ENCODE measurements at places on chromosomes 3 and 15.

- DNase-seq: no peak
Measured at GRCh38 chr3:63679186-63679585, 26.7 kb downstream of the SNTN start.

DNA sequence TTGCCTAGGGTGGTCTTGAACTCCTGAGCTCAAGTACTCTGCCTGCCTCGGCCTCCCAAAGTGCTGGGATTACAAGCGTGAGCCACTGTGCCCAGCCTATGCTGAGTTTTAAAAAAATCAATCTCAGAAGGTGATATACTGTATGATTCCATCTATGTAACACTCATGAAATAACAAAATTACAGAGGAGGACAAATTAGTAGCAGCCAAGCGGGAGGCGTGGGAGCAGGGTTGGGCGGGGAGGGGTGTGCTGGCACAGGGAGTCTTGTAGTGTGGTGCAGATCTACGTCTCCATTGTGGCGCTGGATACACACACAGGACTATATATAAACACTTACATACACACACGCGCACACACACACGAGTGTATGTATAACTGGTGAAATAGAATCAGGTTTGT, 80.6 kb upstream of the LINGO1 start:
- no peak for DNase-seq

DNA sequence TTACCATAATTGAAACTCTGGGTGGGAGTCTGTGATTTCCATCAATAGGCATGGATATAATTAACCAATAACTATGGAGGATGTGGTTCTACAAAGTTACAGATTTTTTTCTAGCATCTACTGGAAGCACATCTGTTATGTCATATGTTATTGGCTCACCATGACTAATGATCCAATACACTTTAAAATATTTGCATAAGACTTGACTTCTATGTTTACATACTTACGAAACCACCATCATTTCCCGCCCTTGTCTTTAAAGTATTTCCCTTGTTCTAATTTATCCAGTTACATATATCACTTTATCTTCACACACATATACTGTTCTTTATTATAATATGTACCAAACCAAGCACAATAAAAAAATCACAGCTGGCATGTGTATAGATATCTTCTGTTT, 380.3 kb upstream of the CBLB start:
- no peak for DNase-seq

GRCh38 chr15:30072630-30073029, 10.1 kb upstream of the GOLGA8J start:
- no peak for DNase-seq

- DNase-seq: peak; percentile 32
Measured at GRCh38 chr3:197811343-197811742, 20.3 kb downstream of the LRCH3 start.

DNA sequence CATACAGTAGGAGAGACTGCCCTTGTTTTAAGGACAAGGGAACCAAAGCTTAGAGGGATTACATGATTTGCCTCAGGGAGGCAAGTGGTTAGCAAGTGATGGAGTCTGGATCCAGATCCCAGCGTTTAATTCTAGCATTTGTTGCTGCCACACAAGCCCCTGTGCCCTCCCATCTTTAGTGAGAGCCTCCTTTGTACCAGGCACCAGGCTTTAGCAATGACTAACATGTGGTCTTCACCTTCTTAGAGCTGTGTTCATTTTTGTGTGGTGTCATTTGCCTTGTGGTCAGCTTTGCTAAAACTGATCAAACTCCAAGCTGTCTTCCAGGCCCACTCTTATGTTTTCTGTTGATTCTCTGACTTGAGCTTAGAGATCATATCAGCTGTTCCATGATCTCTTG, 290.5 kb downstream of the RPLP1 start:
- DNase-seq: no peak

- DNase-seq: peak; percentile 52
Measured at GRCh38 chr3:147816752-147817151, 407.6 kb downstream of the ZIC1 start.

DNA sequence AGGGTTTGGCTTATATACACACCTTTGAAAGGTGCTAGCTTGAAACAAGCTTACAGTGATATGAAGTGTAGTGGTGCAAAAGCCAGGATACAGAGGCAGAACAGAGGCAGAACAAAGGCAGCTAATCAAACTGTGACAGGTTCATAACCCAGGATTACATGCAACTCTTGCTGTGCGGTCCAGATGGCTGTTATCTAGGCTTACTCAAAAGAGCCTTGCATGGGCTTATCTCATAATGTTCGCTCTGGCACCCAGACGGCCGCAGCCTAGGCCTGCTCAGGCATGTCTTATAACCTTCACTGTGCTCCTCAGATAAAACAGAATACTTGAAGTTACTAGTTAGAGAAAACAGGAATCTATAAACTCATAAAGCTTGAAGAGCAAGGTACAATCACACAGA, 22.8 kb upstream of the NOX5 start:
- no peak for DNase-seq

DNA sequence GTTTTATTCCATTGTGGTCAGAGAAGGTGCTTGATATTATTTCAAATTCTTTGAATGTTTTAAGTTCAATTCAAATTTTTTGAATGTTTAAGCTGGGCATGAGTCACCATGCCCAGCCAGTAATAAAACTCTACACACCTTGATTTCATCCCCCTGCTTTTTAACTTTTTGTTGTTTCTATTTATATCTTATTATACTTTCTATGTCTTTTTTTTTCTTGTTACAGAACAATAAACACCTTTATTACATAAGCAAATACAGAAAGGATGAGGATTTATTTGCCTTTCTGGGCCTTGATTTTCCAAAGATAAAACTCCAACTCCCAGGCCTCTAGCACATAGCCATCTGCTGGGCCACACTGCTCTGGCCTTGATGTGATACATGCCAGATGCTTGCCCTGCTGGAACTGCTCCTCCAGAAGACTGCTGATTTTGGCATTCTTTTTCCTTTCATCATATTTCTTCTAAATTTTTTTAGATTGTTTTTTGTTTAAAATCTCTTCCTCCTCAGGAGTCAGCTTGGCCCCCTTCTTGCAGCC, 14.0 kb downstream of the DNAH12 start:
- no peak for DNase-seq

DNA sequence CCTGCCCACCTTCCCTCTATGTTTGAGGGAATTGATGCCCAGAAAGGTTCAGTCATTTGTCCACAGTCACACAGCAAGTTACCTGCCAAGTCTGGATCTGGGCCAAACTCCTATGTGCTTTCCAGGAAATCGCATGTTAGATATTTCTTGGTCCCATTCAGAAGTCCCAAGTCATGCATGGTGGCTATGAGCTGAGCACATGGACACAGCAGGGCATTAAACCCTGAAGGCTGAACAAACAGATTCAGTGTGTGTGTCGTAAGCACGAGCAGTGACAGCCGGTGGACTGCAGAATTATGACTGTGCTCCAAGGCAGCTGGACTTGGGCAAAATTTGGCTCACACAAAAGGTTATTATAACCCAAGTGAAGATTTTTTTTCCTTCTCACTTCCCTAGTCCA, 11.4 kb upstream of the SLC6A6 start:
- DNase-seq: no peak

GRCh38 chr15:62380011-62380410, 214.9 kb upstream of the C2CD4B start:
- DNase-seq: no peak

- DNase-seq: no peak
Measured at GRCh38 chr3:105906836-105907235, 38.0 kb upstream of the CBLB start.

- DNase-seq: no peak
Measured at GRCh38 chr3:50147016-50147415, 8.1 kb upstream of the SEMA3F start.

GRCh38 chr3:16927485-16927884, 42.7 kb downstream of the PLCL2 start:
- DNase-seq: no peak

- no peak for DNase-seq
Measured at GRCh38 chr15:57382215-57382614, 5.9 kb downstream of the CGNL1 start.

GRCh38 chr15:42133356-42133755, 23.1 kb downstream of the PLA2G4F start:
- no peak for DNase-seq

GRCh38 chr3:180870008-180870699, 42.3 kb upstream of the FXR1 start:
- no peak for DNase-seq

- DNase-seq: no peak
Measured at GRCh38 chr3:102074946-102075345, 225.6 kb downstream of the NFKBIZ start.

Measured in NCI-H1048 (cell line).